ENCODE measurements at places on chromosomes 12 and 14.

- DNase-seq = no peak
These were observed 26.3 kb upstream of the NR1H4 start for GRCh38 chr12:100447381-100447780.

DNA sequence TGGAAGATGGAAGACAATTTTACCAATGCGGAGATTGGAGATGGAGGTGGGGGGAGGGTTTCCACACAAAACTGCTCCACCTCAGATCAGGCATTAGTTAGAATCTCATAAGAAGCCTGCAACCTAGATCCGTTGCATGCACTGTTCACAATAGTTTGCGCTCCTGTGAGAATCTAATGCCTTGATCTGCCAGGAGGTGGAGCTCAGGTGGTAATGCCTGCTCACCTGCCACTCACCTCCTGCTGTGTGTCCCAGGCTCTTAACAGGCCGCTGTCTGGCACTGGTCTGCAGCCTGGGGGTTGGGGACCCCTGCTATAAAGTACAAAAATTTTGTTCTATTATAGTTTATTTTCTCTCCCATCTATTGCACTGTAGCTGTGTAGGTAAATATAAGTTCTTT, 84.9 kb upstream of the FOXG1 start:
- DNase-seq = no peak

DNA sequence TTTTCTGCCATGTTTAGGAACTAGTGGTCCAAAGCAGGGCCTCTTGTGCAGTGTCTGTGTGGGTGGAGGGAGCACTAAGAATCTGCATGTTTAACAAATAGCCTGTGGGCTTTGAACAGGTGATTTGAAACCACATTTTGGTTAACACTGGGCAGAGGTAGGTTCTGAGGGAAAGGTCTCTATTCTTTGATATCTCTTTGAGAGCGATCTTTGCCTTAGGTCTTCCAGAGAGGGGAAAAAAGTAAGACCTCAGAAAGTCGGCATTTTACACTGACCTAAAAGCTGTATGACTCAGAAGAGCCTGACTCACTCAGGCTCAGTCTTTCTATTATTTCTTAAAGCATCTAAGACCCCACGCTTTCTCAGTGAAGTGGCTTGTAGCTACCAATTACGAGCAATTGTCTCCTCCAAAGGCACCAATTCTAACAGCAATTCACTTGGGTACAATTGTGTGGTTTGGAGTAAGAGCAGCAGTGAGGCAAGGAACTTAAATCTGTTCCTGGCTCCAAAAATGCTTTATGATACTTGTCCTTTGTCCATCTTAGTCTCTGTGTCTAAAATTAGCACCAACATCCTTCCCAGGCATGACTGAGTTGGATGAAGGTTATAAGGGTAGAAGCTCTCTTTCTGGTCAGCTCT, 8.8 kb downstream of the EIF2B2 start:
- DNase-seq = no peak

GRCh38 chr14:81324011-81324410, 76.1 kb downstream of the STON2 start:
- no peak for DNase-seq

GRCh38 chr14:102539544-102540314, 30.2 kb upstream of the ANKRD9 start:
- no peak for DNase-seq

- no peak for DNase-seq
These were observed 518.4 kb downstream of the MED13L start for GRCh38 chr12:115758877-115759620.

DNA sequence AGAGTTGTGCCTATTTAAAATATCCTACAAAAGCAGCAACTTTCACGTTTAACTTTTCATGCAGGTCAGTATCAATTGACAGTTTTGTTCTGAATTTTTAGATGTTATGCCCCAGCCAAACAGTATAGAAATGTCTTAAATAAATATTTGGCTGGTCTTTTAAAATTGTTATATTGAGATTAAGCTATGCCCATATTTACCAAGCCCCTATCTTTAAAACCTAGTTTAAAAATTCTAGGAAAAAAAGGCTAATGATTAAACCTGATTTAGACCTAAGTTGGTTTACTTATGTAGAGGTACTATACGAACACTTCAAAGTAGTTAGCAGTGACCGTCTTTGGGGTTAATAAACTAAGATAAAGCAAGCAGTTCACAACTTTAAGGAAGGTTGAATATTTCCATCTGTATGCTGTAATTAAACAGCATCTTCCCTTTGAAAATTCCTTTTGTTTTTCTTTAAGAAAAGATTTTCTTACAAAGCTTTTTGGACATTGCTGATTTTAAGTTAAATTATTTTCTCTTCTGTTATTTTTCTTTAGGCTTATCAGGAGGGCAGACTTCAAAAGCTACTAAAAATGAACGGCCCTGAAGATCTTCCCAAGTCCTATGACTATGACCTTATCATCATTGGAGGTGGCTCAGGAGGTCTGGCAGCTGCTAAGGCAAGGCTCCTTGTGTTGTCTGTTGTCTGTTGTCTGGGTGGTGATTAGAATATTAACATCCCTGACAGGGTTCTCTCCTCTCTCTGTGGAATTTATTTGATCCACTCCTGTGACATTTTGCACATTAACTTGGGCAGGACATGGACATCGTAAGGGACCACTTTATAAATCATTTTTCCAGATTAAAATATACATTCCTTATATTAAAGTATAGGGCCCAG, 7.5 kb downstream of the EID3 start:
- DNase-seq = no peak

DNA sequence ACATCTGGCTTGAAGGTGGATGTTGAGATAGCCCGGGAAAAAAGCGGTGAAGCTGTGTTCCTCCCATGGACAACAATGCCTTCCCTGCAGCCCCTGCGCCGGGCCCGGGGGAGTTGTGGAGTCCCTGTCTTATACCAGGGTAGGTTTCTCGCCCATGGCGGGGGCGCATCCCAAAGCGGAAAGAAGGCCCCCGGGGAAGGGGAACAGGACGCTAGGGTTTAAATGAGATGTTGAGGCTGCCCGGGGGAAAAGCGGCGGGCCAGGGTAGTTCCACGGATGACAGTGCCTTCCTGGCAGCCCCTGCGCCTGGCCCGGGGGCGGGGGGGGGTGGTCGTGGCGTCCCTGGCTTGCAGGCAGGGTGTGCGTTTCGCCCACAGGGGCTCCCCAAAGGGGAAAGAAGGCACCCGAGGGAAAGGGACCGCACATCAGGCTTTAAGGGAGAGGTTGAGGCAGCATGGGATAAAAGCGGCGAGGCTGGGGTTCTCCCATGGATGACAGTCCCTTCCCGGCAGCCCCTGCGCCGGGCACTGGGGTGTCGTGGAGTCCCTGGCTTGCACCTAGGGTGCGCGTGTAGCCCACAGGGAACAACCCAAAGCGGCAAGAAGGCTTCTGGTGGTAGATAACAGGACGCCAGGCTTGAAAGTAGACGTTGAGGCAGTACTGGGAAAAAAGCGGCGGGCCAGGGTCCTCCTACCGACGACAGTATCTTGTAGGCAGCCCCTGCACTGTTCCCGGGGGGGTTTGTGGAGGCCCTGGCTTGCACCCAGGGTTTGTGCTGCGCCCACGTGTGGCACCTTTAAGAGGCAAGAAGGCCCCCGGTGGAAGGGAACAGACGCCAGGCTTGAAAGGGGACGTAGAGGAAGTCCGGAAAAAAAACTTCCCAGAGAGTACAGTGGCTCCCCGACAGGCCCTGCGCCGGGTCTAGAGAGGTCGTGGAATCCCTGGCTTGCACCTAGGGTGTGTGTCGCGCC, 160.8 kb upstream of the ALG10B start:
- peak; percentile 22 for DNase-seq

DNA sequence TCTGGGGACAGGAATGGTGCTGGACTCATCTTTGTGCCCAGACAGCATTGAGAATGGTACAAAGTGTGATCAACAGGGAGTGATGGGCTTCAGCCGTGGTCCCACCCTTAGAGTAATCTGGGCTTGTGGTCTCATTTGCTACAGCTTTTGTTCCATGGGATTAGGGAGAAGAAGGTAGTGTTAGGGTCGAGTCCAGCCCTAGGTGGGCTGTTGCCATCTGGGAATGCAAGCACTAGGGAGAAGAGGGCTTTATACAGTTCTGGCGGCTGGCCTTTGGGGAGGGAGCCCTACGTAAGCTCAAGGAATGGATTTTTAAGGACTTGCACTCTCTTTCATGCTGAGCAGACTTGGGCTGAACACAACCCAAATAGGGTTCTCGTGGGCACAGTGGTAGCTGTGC, 4.9 kb downstream of the PLEKHG3 start:
- DNase-seq = no peak

DNA sequence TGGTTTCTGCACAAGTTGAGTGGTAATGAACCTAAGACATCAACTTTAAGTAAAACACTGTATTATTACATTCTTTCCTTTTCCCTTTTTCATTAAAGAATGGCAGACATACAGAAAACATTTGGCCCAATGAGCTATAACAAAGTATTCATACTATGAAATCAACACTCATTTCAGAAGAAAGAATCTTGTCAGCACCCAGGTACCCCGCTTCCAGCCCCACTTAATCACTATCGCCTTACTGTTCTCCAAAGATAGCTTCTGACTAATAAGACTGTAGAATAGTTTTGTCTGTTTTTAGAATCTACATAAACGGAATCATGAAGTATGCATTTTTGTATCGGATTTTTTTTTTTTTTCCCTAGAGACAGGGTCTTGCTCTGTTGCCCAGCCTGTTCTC, 9.5 kb downstream of the CNTN1 start:
- DNase-seq = no peak

DNA sequence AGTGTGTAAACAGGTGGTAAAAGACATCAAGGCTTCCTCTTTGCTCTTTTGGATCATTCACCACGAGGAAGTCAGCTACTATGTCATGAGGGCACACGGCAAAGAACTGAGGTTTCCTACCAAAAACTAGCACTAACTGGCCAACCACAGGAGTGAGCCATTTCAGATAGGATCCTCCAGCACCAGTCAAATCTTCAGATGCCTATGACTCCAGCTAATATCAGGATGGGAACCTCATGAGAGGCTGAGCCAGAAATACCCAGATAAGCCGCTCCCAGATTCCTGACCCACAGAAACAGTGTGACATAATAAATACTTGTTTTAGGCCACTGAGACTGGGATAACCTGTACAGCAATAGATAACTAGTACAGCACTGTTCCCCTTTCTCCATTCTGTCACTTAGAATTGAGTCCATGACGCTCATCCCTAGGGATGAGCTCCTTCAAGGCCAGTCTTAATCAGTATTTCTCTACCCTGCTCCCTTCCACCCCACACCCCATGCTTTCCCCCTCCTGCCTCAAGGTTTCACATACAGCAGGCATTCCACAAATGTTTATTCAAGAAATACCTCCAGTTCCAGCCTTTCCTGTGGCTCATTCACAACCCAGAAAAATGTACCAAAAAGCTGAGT, 68.4 kb downstream of the PPM1H start:
- DNase-seq = no peak

DNA sequence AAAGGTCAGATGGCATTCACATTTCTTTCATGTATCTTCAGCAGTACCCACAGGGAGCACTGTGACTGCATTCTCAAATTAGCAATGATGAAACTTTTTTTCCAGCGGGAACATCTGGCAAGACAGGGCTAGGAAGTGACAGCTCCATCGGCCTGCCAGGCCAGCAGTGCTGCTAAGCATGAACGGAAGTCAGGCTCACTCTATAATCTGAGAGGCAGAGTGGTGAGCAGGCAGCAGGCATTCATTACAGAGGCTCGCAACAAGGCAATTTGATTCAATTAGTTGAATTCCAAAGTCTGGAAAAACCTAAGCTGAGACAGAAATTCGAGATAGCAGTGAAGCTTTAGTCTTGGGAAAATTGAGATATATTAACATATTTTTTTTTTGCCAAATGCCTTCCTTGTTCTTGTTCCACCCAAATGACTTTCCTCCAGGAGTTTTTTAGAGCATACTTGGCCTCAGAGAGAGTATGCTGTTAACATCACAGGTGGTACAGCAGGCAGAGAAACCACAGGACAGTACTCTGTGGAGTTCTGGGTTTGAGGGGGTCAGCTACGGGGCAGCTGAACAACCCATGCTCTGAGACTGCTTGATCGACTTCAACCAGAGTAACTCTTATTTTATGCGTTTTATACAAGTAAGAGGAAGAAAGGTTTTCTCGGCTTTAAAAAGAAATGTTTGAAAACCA, 414.9 kb downstream of the APAF1 start:
- no peak for DNase-seq

DNA sequence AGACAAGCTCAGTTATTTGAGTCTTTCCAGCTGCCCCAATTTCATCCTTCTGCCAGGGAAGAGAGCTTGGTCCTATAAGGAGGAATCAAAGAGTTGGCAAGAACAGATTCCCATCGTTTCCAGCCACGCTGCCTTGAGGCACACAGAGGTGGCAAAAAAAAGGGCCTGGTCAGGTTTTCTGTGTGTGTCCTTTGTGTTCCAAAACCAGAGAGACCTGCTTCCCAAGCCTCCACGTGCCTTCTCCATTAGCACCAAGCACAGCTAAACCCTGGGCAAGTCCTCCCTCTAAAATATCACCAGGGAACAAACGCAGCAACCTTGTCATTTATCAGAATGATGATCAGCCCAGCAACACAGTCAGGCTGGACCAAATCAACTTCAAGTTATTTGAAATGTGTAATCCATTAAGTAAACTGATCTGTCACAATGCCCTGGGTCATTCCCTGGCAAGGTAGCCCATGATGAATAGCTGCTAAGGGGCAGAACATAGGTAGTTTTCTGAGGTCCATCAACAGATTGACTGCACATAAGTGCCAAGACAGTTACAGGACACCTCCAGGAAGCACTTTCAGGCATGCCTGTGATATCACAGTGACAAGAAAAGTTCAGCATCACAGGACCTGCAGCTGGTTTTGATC, 28.6 kb upstream of the C12orf42 start:
- no peak for DNase-seq

DNA sequence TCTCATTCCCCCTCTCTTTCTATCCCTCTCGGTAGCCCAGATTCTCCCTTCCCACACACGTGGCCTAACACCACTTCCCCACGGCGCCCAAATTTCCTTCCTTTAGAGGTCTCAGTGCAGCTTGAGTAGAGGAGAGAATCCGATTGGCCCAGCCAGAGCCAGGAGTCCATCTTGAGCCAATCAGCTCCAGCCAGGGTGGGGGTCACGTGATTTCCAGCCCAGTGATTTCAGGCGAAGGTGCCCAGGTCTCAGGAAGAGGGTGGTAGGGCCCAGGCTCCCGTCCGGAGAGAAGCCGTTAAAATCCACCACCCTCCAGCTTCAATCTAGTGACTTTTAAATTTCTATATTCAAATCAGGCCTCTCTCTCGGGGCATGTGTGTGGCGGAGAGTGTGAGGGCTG, 45.2 kb upstream of the MYL2 start:
- DNase-seq = no peak
